ENCODE measurements at places on chromosomes 6 and 20.

GRCh38 chr6:35354361-35355135 lies 12.2 kb downstream of the PPARD start:
- no peak for DNase-seq

- DNase-seq = no peak
Observed at GRCh38 chr20:54589402-54590030, 114.1 kb downstream of the DOK5 start.

DNA sequence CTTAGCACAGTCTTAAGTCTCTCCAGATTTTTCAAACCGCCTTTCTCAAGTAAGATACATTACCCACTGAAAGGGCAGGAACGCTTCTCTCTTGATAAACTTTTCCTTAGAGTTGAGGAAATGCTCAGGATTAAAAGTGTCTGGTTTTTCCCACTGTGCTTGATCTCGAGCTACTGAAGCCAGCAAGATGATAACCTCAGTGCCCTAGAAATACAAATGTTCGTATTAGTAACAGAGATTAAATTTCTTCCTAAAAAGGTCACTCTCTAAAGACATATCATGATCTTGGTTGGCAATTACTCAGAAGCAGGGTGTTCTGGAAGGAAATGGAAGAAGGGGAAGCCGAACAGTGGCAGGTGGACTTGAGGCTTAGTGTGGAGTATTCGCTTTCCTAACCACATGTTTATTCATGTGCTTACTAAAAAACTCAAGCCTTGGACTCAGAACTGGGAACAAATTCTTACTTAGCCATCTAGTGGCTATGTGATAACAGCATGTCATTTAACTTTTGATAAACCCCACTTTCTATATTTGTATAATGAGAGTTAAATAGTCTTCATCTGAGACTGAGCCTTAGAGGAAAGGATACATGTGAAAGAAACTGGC lies 20.1 kb downstream of the C6orf141 start:
- DNase-seq = no peak

GRCh38 chr6:30350524-30350923 lies 5.6 kb downstream of the RPP21 start:
- no peak for DNase-seq

GRCh38 chr6:25050356-25050755 lies 114.6 kb upstream of the RIPOR2 start:
- DNase-seq = no peak

DNA sequence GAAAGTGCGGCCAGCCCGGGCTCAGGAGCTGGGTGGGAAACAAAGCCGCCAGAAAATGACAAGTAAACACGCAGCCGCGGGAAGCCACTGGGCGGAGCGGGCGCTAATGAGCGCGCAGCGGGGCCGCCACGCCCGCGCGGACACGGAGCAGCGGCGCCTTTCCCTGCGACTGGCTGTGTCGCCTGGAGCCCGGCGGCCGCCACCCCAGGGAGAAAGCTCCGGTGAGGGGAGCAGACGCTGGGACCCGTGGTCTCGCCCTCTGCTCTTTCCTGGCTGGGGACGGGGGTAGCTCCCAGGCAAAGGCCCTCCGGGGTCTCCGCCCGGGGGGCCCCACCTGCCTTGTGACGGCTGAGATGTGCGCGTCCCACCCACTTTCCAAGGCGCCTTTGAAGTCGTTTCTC lies 54.9 kb downstream of the PRR18 start:
- no peak for DNase-seq

DNA sequence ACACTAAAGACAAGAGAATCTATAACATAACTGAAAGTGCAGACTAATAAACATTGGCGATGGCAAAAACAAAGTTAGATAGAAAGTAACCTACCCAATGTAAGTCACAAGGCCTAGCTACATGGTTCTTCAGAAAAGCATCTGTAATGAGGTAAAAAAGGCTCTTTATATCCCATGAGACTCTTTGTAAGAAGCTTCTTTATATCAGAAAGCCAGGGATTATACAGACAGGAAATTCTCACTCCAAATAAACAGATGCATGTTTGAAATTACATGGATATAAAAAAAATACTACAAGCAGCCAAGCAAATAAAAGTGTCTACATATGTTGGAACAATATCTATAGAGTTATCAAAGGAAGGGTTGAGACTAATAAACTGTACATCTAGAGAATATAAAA lies 284.9 kb upstream of the NRSN1 start:
- DNase-seq = no peak

GRCh38 chr6:4401408-4402368 lies 266.3 kb upstream of the ECI2 start:
- no peak for DNase-seq

DNA sequence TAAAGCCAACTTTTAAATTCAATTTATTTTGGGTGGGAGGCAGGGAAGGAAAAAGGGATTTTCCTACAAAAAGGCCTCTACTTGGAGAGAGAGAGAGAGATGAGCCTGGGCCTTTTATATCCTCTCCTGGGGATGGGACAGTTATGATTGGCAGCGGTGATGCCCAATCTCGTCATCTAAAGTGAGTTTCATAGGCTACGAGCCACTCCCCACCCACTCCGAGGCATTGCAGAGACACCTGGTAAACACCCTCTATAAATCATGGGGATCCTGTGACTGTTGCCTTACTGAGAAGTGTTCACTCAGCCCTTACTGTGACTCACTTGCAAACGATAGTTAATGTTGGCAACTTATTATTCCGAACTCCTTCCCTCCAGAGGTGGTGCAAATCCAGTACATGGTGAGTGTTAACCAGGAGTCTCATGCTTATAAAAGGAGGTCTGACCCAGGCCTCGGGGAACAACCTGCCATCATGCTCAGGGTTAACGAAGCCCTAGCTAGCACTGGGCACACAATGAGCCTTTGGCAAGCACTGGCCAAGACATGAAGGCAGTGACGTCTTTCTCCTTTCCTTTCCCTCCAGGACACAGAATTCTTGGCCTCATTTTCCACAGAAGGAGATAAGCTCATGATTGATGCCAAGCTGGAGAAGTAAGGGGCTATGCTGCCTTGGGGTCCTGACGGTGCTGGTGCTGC lies 20.5 kb downstream of the BPIFB4 start:
- DNase-seq = no peak

- no peak for DNase-seq
Observed at GRCh38 chr20:61478094-61478493, 226.0 kb downstream of the CDH4 start.

GRCh38 chr6:115362234-115362633 lies 698.5 kb downstream of the FRK start:
- no peak for DNase-seq

GRCh38 chr6:114267897-114268296 lies 74.9 kb downstream of the HS3ST5 start:
- DNase-seq = no peak

DNA sequence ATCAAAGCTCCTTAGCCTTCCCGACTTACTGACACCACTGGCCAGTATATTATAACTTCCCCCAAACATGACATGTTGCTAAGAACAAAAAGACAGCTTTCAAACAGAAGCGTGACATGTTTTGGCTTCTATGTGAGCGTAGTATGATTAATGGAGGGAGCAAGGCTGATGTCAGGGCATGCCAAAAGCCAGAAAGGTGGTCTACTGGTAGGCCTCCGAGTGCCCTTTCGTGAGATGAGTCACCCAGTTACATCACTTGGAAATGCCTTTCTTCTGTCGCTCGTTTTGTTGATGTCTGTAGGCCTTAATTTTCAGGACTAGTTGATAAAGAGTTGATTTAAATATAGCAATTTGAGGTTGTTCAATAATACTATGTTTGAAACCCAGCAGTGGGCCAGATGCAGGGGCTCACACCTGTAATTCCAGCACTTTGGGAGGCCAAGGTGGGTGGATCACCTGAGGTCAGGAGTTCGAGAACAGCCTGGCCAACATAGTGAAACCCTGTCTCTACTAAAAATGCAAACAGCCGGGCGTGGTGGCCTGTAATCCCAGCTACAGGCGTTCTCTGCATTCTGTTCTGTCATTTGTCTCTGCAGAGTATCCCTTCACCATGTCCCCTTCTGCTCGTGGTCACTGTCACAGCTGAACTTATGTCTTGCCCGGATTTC lies 53.3 kb downstream of the CNKSR3 start:
- no peak for DNase-seq

DNA sequence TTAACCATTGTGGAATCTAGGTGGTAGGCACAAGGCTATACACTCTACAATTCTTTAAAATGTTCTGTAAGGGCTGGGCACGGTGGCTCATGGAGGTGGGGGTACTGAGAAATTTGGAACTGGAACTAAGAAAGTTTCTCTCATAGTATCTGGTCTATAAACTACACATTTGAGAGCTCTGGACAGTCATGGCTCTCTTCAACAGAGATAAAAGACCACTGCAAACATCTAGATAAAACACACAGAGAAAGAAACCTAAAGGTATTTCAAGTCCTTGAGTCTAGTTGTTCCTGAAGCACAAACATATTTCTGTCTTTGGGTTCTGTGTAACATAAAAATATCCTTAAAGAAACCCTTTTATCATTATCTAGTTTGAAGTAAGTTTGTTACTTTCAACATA lies 35.2 kb downstream of the ILRUN start:
- DNase-seq = no peak

DNA sequence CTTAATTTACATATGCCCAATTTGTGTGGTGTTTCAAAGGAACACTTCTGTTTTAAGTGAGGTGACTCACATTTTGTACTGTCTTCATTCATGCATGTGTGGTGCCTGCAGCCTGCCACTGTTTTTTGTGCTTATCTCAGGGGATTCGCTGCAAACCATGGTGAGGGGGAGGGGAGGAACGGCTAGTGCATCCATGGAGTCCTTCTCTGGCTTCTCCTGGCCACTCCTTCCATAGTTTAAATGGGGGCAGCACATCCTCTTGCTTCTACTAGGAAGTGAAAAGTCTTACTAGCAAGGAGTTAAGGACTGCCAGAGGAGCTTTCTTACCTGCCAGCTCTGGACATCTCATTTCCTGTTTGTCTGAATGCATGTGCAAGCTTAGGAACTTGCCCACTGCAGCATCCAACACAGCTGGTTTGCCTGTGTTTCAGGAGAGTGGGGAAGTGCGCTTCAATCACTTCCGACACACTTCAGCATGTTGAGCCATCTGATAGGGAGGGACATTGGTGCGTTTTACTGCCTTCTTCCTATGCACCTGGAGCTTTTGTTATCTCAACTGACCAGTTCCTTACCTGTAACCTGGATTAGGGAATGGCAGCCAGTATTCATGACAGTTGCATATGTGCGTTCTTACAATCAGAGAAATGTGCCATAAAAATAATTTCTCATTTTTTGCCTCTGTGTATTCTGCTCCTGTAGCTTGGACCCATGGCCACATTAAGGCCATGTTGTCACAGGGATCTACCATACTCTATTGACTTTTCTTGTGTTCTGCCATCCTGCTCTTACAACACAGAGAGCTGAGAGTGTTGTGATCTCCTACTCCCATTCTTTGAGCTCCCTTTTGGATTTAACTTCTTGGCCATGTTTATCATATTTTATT lies 211.3 kb downstream of the ARID1B start:
- no peak for DNase-seq

GRCh38 chr6:69489970-69490369 lies 306.8 kb downstream of the LMBRD1 start:
- no peak for DNase-seq

DNA sequence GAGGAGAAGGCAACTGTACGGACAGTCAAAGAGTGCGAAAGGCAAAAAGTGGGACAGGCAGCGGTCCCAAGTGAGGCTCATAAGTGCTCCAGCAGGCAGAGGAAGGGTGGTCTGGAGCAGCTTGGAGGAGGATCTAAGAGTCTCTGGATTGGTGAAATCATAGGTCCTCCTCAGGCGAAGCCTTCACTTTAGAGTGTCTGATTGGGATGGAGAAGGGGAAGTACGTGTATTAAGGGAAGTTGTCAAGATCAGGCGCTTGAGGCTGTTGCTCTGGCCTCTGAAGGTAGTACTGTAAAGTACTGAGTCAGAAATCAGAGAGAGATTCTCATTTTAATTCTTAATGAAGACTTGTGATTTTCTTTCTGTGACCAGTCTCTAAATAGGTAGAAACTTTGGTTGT lies 185.6 kb downstream of the KIF16B start:
- no peak for DNase-seq

DNA sequence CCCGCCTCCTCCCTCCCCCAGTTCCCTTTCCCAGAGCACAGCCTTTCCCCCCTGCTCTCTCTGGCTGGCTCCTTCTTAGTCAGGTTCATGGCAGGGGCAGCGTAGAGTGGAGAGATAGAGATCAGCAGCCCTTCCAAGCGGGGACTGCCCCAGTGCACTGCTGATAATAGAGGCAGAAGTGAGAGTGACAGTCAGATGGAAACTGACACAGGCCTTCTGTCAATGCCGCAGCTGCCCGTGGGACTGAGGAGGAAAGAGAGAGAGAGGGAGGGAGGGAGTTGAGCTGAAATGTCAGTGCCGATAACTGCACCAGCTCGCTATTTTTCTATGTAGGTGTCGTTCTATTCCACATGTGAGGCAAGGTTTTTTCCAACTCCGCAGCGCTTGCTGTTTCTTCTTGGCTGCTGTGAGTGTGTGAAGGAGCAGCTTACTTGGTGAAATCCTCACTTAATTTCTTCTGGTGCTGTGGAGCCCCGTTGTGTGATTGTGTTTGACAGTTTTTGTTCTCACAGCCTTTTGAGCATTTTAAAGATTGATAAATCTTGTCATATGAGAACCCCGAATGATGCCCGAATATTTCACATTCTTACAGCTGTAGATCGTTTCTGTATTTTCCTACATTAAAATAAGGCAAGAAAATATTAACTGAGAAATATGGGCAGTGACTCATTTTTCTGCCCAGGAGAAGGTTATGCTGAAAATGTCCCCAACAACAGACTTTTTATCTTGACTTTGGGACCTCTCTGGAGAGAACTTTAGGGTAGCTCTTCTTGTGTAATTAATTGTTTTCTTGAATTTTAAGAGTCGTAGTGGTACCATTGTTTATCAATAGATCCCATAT lies 386.4 kb upstream of the MMS22L start:
- DNase-seq = no peak

DNA sequence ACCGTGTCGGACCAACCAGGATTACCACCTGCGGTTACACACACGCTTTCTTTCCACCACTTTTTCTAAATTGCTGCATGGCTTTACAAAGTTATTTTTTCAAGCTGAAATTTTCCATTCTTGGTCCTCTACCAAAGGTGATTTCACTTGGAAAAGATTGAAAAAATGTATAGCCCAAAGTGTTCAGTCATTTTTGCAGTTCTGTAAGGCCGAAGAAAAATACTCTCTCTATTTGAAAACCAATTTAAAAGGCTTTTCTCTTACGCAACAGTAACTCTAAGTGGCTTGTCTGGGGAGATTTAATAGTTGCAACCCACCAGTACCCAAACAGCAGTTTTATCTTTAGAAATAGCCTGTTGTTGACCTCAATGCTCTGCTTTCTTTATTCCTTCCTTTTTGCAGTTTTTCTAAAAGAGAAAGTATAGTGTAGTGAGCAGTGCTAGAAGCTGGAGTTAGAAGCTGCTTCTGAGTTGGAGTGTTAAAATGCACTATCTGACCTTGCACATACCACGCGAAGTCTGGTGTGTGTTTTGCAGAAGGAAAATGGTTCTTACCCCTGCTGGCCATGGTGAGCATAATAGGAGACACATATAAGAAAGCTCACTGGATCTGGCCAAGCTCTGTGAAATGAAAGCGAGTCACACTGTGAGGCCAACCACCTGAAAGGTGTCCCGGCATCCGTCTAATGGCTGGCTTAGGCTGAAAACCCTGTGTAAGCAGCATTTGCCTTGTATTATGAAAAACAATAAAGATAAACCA lies 271.6 kb upstream of the PRND start:
- DNase-seq = no peak

- DNase-seq = no peak
Observed at GRCh38 chr6:86153521-86153920, 510.8 kb upstream of the SYNCRIP start.

GRCh38 chr6:3579652-3580175 lies 122.9 kb upstream of the SLC22A23 start:
- no peak for DNase-seq
